Posterior vena cava (tissue), 2 donors: ENCODE measurements at places on chromosomes 1 and 21. TPM values are rescaled to one million over a fixed set of nuclear protein-coding genes. Genes with fewer than 3 reads are reported as not detected.

NBPF26 gene
- total RNA-seq: 30.2 TPM

OR10R2 gene
- total RNA-seq: not detected

GRCh38 chr21:42964086-42964485 is 10.3 kb upstream of the PKNOX1 start:
- no peak for DNase-seq

GRCh38 chr1:67458663-67459062 is 28.5 kb upstream of the SERBP1 start:
- DNase-seq: no peak

- peak; percentile 80 for DNase-seq
Observed at GRCh38 chr1:18481190-18481920, 625 bp downstream of the KLHDC7A start.

- DNase-seq: no peak
Observed at GRCh38 chr1:180762796-180763195, 131.0 kb downstream of the XPR1 start.

DNA sequence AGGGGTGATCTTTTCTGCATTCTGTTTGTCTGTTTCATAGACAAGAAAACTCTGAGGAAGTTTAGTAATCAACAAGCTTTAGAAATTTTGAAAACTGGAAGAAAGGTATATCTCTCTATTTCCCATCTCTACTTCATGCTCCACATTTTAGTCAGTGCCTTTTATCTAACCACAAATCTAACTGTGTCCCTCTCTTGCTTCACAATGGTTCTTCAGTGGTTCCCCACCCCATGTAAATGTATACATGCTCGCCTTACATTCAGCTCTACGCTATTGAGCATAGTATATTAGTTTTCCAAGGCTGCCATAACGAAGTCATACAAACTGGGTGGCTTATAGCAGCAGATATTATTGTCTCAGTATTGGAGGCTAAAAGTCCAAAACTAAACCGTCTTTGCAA is 14.4 kb upstream of the SAMSN1 start:
- no peak for DNase-seq

DNA sequence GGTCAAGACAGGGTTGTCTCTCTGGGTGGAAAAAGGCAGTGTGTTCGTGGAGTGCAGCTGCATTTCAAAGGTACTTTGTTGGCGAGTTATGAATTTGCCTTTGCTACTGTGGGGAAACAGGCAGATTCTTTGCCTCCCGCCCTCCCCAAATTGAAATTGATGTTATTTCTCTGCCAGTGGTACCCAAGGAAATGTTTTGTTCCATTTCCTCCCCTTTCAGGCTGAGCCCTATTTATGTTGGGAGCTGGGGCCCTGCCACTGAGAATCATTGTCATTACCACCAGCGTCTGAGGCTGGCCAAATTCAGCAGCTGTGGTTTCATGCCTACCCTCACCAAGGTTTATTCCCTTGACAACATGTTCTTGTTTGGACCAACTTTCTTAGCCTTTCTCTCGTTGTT is 48.5 kb upstream of the OLIG2 start:
- DNase-seq: no peak

DNA sequence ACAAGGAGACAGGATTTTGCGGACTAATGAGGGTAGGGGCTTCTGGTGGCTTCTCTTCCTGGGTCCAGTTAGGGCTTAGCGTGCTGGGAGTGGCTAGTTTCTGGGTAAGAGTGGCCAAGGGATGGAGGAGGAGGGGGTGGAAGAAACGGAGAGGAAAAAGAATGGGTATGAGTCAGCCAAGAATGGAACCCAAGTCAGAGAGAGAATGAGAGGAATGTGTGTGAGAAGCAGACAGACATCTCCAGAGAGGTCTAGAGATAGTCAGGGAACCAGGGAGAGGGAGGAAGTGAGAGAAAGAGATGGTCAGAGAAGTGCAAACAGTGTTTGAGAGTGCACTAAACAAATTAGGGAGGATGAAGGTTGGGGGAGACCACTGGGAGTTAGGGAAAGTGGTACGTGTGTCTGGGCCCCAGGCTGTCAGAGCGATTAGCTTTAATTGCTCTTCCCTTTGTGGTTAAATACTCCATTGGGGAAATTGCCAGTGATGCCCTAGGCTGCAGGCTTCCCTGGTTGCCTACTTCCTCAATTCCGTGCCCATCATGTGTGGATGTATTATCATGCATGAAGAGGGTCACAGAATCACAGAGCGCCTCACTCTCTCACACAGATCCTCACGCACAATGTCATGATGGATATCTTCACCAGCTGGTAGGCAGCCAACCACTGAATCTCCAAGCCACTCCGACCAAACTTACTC is 1.4 kb downstream of the PEA15 start:
- DNase-seq: no peak

GRCh38 chr1:192797143-192797542 is 11.7 kb upstream of the RGS2 start:
- DNase-seq: no peak

GRCh38 chr1:36872126-36872754 is 162.1 kb downstream of the GRIK3 start:
- DNase-seq: peak; percentile 70

- no peak for DNase-seq
Observed at GRCh38 chr1:243266231-243266630, 10.4 kb downstream of the SDCCAG8 start.
